ENCODE measurements at places on chromosomes 3 and 15.

GRCh38 chr3:183193762-183194689, 31.5 kb upstream of the LAMP3 start:
- no peak for DNase-seq

- no peak for DNase-seq
These were observed 41.1 kb upstream of the MYZAP start for GRCh38 chr15:57550640-57551039.

DNA sequence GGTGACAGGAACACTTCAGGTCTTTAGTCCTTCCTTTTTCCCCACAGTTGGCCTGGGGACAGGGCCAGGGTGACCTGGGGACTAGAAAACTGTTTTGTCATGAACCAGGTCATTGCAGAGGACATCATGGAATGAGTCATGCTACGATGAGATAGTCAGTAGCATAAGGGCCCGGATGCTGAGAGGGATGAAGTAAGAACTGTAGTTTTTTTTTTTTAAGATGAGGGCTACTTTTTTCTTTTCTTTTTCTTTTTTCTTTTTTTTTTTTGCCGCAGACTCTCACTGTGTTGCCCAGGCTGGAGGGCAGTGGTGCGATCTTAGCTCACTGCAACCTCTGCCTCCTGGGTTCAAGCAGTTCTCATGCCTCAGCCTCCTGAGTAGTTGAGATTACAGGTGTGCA, 8.0 kb downstream of the MAP2K5 start:
- no peak for DNase-seq

GRCh38 chr15:65044724-65045481, at the start of gene SLC51B:
SLC51B (plus strand) TSS chr15:65045387; CDS start chr15:65050005, 4,618 bp downstream.
- DNase-seq = no peak

DNA sequence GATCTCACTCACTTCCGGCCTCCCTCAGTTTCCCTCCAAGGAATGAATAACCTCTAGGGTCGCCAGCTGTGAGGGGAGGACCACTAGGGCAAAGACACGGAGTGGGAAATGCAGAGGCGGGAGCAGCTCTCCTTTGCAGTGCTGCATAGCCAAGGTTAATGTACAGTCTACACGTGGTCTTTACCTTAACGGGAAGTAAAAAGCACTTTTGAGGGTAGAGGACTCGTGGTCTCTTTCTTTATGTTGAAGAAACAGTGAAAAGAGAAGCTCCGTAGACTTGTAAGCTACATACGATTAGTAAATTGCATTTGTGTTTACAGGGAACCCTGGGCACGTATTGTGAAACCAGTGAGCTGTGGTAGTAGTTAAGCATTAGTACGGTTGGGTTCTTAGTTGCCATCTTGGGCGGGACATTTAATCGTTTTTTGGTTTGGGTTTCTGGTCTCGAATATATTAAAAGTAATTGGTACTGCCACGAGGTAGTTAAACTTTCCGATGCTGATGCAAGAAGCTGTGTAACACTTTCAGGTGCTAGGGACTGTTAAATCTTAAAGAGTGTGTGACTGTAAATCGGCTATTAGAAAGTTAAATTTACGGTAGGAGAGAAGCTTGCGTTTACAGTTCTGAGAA, 828 bp downstream of the U2SURP start:
- DNase-seq = peak; percentile 34

Data from NCI-H2171 (cell line).